ENCODE measurements at places on chromosomes 2 and 18.

- no peak for DNase-seq
These were observed 29.0 kb upstream of the GIGYF2 start for GRCh38 chr2:232667989-232668583.

- no peak for DNase-seq
These were observed 470.8 kb upstream of the TNP1 start for GRCh38 chr2:217330647-217331046.

GRCh38 chr2:201383136-201383535, 26.0 kb upstream of the FLACC1 start:
- no peak for DNase-seq

GRCh38 chr2:144937910-144938709, 418.2 kb upstream of the ZEB2 start:
- DNase-seq: no peak

DNA sequence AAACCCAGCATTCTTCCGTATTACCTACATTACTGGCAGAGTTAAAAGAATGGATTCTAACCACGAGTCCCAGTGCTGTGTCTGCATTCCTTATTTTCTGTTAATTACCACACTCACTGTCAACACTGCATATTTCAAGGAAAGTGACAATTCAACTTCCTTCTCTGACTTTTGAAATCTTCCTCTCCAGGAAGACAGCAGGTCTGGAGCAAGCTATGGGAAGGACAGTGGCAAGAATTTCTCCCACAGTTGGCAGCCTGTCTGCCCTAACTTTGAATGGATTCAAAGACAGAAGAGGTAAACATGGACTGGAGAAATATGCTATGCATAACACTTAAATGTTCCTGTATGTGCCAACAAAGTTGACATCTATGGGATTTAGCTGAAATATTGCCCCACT, 700.5 kb upstream of the CHAC2 start:
- no peak for DNase-seq

- no peak for DNase-seq
These were observed 191.4 kb upstream of the TMEM200C start for GRCh38 chr18:6086731-6087130.

DNA sequence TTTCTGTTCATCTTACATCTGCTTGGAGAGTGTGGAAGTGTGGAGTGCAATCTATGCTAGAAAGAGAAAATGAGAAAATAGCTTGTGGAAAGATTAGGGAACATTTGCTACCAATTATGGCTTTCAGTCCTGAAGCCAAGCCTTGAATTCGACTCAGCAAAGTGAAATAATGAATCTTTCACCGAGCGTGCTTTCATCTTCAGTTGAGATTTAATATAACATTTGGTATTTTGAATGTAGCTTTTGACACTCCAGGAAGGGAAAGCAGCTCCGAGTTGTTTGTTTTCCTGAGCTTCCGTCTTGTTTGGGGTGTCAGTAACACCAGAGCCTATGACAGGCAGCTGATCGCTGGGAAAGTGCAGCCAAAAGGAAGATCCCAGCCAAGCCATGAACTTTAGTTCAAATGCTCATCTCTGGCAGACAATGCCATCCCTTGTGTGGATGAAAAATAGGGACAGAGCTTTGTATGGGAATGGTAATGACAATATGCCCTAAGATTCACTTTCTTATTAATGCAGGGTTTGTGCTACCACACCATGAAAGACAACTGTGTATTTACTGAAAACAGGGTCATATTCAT, 25.0 kb upstream of the PHLPP1 start:
- no peak for DNase-seq

DNA sequence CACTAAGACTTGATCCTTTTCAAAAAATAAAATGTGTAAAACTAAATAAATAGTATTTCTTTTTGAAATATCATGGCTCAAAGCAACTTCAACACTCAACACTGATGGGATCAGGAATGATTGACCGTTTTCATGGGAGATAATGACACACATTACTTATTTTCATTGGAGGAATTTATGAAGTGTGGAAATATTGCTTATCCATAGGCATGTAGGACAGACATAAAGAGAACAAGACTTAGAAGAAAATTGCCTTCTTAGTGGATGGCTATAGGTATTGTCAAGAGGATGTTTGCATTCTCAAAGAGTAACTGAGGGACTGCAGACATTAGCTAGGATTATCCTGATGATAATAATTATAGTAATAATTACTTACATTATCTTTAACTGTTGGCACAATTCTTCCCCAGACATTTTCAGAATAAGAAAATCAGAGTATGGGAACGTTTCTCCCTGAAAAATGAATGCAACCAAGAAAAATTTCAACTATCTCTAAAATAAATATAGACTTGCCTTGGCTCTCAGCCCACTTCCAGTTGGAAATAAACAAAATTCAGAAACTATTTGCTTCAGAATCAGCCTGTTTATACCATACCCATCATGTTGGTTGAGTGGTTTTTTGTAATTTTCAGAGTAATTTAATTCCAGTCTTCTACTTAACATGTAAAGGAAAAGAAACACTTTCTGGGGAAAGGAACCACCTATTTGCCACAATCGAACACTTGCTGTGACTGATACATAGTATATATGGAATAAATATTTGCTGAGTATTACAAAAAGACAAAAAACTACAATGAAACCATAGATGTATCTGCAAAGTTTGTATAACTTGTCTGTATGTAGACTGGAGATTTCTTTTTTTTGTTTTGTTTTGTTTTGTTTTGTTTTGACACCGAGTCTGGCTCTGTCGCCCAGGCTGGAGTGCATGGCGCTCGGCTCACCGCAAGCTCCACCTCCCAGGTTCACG, 165.7 kb downstream of the TMX3 start:
- no peak for DNase-seq

- no peak for DNase-seq
These were observed 61.6 kb upstream of the HS6ST1 start for GRCh38 chr2:128380061-128380889.

DNA sequence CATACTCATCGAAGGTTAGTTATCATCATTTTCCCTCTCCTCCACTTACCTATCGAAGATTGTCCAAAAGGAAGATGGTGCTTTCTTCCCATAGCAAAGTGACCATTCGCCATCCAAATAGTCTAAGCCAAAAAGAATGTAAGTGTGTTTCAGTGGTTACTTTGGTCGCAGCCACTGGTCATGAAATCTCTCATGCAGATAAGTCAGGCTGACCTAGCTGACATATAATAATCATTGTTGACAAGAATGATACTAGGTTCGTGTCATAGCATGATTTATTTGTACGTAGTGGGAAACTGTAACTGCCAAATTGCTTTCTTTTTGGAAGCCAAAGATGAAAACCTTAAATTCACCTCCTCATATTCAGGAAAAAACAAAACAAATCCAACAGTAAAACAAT, 89.6 kb upstream of the PMAIP1 start:
- no peak for DNase-seq

GRCh38 chr2:80026040-80026729, 278.4 kb downstream of the LRRTM1 start:
- no peak for DNase-seq

- DNase-seq: no peak
These were observed 428.3 kb downstream of the MBD2 start for GRCh38 chr18:53796040-53796729.

- DNase-seq: no peak
These were observed 400.3 kb downstream of the MTX2 start for GRCh38 chr2:176669398-176670174.

DNA sequence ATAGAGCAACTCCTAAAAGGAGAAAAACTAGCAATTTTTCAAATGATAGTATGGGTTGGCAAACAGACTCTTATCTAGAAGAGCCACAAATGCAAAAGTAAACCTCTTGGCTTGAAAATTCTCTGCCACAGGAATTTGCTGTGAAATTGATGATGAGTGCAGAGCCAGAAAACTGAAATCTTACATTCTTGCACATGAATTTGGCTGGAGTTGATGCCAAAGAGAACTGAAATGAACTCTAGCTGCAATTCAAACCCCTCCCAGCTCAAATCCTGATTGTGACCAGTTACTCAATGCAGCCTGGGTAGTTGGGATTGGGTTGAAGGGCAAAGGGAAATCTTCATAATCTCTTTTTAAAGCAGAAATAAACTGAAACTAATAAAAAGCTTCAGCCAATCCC, 266.6 kb downstream of the PDE11A start:
- no peak for DNase-seq

DNA sequence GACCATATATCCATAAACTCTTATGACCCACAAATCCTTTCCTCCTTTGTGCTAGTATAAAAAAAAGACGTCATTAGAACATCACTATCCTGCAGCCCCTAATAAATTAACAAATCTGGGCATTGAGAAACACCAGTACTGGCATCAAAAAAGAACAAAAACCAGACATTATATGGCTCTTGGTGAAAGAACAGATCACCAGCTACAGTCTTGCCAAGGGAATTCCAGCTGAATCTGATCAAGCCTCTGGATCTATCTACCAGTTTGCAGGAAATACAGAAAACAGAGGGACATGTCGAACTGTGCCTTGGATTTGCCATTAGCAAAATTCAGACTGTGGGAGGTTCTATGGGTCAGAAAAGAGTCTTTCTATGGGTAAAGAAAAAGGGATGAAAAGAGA, 93.7 kb upstream of the DDX18 start:
- DNase-seq: no peak

DNA sequence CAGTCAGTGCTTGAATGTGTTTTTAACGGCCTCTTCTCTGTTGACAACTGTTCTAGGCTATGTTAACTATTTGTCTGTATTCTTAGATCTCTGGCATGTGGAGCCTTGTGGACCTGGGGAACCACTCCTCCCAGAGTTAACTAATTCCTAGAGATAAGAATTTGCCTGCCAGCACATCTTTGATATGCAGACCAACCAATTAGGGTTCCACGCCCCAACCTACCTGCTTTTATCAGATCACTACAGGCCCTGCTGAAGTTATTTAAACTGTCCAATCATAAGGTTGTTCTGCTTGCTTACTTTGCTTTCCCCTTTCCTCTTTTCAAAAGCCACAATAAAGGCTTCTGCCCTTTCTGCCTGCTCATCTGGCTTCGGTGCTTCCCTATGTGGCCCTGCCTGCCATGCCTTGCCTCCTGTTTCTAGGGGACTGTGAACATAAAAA, 8.5 kb upstream of the CYBRD1 start:
- no peak for DNase-seq

- no peak for DNase-seq
These were observed 252.4 kb downstream of the LPIN1 start for GRCh38 chr2:11998626-11999378.

- no peak for DNase-seq
These were observed 42.3 kb downstream of the AAK1 start for GRCh38 chr2:69601179-69601612.

DNA sequence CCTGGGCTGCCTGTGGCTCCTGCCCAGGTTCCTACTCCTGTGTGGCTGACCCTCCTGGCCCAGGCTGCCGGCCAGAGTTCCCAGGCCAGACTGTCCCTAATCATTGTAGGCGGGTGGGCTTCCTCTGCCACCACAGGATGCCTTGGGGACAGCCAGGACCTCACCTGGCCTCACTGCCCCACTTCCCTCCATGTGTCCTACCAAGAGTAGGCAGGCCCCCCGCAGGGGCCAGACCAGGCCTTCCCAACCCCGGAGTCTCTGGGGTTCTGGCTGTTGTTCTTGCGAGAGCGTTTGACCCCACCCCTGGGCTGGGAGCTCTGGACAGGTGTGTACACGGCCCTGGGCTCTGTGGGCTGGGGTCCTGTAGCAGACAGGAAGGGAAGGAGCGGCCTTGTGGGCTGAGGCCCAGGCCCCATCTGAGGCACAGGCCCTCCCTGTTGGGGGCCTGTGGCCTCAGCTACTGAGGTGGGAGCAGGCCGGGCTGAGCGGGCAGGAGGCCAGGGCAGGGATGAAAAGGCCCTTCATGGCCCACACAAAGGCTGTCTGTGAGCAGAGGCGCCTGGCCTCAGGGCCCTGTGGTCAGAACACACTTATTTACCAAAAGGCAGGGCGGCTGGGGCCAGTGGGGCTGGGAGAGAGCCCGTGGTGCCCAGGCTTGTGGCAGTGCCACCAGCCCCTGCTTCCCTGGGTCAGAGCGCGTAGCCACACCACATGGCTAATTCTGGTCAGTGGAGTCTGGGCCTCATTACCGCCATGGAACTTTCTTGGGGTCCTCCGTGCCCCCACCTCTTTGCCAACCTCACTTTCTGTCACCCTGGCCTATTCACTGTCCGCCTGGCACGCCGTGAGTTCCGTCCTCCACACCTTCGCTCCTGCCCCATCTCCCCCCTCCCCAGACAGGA, 2.0 kb downstream of the SNORC start:
- DNase-seq: no peak

GRCh38 chr2:102187496-102188150, 800 bp downstream of the IL1RL2 start:
- DNase-seq: peak; percentile 22

DNA sequence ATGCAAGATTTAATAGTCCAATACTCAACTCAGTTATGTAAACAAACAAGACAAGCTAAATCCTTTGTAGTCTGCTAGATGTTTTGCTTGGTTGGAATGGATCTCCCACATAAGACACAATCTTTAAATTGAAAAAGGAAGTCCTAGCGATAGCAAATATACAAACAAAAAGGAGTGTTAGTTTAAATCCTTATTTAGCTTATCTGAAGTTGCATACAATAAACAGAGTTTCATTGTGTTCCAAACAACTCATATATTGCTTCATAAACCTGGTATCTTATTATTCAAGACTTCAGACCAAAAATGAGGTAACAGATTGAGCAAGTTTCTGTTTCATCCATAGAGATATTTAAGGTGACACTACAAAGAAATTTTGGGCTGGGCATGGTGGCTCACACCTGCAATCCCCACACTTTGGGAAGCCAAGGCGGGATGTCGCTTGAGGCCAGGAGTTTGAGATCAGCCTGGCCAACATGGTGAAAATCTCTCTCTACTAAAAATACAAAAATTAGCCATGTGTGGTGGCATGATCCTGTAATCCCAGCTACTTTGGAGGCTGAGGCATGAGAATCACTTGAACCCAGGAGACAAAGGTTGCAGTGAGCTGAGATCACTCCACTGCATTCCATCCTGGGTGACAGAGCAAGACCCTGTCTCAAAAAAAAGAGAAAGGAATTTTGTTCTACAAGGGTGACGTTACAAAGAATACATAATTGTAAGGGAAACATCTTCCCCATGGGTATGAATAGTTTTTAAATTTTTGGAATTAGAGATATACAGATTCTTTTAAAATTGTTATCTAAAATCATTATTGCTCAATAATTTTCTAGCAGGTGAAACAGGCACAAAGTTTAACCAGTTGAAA, 150.5 kb upstream of the L3MBTL4 start:
- no peak for DNase-seq

- no peak for DNase-seq
These were observed 54.3 kb downstream of the MSH2 start for GRCh38 chr2:47457268-47457667.

DNA sequence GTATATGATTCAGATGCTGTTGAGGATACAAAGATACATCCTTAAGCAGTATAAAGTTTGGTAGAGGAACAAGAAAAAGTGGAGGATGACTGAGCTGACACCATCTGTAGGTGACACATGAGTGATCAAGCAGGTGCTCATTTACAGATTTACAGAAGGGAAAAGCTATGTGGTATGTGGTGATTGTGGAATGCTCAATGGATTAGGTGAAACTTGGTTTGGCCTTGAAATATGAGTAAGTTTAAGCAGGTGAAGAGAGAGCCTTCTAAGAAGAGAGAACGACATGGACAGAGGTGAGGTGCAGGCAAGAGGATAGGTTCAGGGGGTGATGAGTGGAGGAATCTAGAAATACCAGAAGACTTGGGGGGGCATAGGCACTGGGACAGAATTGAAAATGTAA, 5.9 kb downstream of the ASXL3 start:
- DNase-seq: no peak

- DNase-seq: no peak
These were observed 224.1 kb downstream of the MTX2 start for GRCh38 chr2:176493226-176493825.

GRCh38 chr2:144467502-144468137, 52.3 kb downstream of the ZEB2 start:
- DNase-seq: no peak

Data from naive thymus-derived CD8-positive, alpha-beta T cell (primary cell).